ENCODE measurements at places on chromosomes 2 and 18.

DNA sequence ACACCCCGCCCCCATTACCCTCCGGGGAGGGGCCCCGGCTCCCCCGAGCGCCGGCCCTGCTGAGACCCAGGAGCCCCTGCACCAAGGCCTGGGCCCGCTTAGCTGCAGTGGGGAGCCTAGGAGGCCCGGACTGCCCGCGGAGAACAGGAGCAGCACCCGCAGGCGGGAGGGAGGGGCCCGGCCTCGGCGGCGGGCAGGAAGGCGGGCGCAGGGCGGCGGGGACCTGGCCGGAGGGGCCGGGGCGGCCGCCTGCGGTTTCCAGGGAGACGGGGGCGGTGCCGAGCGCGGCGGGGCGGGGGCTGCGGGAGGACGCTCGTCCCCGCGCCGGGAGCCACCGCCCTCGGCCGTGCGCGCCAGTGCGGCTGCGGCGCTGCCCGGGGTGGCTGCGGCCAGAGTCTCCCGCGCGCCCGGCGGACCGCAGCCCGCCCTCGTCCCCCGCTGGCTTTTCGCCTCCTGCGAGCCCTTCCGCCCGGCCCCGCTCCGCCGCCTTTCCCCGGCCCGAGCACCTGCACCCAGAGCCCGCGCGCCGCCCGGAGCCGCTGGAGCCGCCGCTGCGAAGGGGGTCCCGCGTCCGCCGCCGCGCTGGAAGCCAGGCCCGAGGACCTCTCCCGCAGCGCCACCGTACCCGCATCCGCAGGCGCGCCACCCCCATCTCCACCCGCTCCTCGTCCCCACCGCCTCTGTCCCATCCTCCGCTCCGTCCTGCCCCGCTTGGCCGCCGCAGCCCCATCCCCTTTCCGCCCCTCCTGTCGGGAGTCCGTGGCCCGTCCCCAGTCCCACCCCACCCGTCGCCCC lies 17.2 kb downstream of the GPC1 start:
- DNase-seq: no peak

GRCh38 chr18:65544701-65545100 lies 206.1 kb upstream of the CDH7 start:
- no peak for DNase-seq

DNA sequence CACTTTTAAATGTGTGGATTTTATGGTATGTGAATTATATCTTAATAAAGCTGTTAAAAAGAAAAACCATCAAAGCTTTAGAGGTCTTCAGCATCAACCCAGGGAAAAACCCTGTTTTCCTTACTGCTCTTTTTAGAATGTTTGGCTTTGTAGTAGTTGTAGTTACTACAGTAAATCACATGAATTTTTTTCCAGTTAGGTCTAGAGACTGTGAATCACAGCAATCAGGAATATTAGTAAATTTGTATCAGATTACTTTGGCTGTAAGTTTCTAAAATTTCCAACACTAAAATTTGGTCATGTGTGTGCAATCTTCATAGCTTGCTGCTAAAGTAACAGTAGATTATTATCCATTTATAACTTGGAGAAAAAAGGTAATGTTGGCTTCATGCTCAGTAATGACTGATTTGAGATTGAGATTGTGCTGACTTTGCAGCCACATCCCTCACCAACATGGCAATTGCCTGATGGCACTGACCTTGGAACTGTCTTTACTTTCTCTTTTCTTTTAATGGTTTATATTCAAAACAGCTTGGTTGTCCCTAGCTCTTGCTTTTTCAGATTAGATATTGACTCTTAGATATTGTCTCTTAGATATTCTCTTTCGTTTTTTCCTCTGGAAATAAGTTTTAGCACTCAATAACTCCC lies 41.1 kb downstream of the LCLAT1 start:
- no peak for DNase-seq

GRCh38 chr2:120323214-120323613 lies 22.7 kb upstream of the INHBB start:
- no peak for DNase-seq

DNA sequence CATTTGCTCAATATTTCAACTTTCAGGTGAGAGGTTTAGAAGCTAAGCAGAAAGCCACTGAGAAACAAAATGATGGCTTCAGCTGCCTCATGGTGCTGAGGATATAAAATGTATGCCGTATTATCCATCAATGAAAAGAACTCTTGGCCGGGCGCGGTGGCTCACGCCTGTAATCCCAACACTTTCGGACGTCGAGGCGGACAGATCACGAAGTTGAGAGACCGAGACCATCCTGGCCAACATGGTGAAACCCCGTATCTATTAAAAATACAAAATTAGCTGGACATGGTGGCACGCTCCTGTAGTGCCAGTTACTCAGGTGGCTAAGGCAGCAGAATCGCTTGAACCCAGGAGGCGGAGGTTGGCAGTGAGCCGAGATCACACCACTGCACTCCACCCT lies 6.0 kb upstream of the SYT4 start:
- DNase-seq: no peak

- no peak for DNase-seq
These were observed 534.8 kb downstream of the DCC start for GRCh38 chr18:52874774-52875173.

- peak; percentile 53 for DNase-seq
These were observed 11.9 kb downstream of the MREG start for GRCh38 chr2:216001216-216002100.

- DNase-seq: no peak
These were observed 582.5 kb upstream of the HNMT start for GRCh38 chr2:137381731-137382130.

GRCh38 chr18:25798046-25798445 lies 292.4 kb downstream of the SS18 start:
- DNase-seq: peak; percentile 71

GRCh38 chr18:29418136-29418535 lies 1241.2 kb upstream of the CDH2 start:
- no peak for DNase-seq

GRCh38 chr2:109031476-109032228 lies 42.6 kb upstream of the EDAR start:
- no peak for DNase-seq
